ENCODE measurements at places on chromosomes 1 and 21.

GRCh38 chr1:1207571-1207892 lies 1.1 kb upstream of the TNFRSF18 start:
- no peak for DNase-seq

DNA sequence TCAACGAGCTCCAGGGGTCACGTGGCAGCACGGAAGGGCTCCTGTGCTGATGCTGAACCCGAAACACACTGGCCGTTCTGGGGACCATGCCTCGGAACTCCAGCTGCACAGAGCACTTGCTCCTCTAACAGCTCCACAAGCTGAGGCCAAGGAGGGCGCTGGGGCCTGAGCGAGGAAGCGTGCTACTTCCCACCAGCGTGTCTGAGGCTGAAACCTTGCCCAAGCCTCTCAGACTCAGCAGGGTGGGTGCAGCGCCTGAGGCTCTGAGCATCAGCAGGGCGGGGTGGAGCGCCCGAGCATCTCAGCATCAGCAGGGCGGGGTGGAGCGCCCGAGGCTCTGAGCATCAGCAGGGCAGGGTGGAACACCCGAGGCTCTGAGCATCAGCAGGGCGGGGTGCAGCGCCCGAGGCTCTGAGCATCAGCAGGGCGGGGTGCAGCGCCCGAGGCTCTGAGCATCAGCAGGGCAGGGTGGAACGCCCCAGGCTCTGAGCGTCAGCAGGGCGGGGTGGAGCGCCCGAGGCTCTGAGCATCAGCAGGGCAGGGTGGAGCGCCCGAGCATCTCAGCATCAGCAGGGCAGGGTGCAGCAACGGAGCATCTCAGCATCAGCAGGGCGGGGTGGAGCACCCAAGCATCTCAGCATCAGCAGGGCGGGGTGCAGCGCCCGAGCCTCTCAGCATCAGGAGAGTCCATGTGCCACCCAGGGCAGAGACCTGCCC lies 9.6 kb downstream of the WRAP73 start:
- no peak for DNase-seq

- no peak for DNase-seq
Measured at GRCh38 chr1:242886137-242886536, 361.6 kb upstream of the PLD5 start.

- no peak for DNase-seq
Measured at GRCh38 chr1:243796016-243796415, 54.0 kb downstream of the AKT3 start.

GRCh38 chr1:234458352-234459017 lies 20.5 kb downstream of the TARBP1 start:
- no peak for DNase-seq
